ENCODE measurements at places on chromosomes 2 and 18. TPM values are rescaled to one million over a fixed set of nuclear protein-coding genes. Genes with fewer than 3 reads are reported as not detected.

The HAT1 gene
- 58.7 TPM for total RNA-seq

DNA sequence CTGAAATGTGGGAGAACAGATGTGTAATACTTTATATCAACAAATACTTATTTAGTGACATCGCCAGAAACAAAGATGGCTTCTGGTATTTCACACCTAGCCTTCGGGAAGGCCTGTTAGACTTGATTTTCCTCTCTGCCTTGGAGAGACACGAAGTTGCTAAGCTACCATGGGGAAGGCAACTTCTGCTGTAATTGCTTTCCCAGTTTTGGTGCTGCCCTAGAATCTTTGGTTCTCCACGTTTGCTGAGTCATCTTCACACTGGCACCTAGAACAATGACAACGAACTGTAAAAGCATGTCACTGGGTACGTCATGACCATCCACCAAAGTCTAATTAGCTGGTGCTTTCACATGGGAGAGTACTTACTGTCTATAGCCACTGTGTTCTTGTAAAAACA lies 58.7 kb upstream of the ACTR3 start:
- H3K4me3 ChIP-seq, result no peak overlapping the region
- H3K4me1 ChIP-seq, result peaks cover 9% of the 10 kb centered on the region

GRCh38 chr2:128573116-128573515 lies 254.4 kb upstream of the HS6ST1 start:
- H3K4me3 ChIP-seq, result no peak overlapping the region
- no peak for DNase-seq
- H3K27ac ChIP-seq, result no peak overlapping the region
- H3K36me3 ChIP-seq, result no peaks in the 10 kb centered on the region

The FOXD4L1 gene
- total RNA-seq, result 0.33 TPM

- no peak overlapping the region for H3K27ac ChIP-seq
- no peaks in the 10 kb centered on the region for H3K4me1 ChIP-seq
- no peak for DNase-seq
- H3K36me3 ChIP-seq, result no peaks in the 10 kb centered on the region
- H3K27me3 ChIP-seq, result no peaks in the 10 kb centered on the region
- no peak overlapping the region for H3K4me3 ChIP-seq
Observed at GRCh38 chr2:190181123-190181669, 118.7 kb upstream of the MSTN start.

GRCh38 chr2:142756430-142756829 lies 121.0 kb upstream of the KYNU start:
- H3K36me3 ChIP-seq, result no peaks in the 10 kb centered on the region
- peak overlapping the region; percentile 48 for H3K27ac ChIP-seq
- H3K27me3 ChIP-seq, result no peaks in the 10 kb centered on the region
- DNase-seq, result peak; percentile 72
- no peak overlapping the region for H3K4me3 ChIP-seq

The ITPRIPL1 gene
- total RNA-seq, result not detected

DNA sequence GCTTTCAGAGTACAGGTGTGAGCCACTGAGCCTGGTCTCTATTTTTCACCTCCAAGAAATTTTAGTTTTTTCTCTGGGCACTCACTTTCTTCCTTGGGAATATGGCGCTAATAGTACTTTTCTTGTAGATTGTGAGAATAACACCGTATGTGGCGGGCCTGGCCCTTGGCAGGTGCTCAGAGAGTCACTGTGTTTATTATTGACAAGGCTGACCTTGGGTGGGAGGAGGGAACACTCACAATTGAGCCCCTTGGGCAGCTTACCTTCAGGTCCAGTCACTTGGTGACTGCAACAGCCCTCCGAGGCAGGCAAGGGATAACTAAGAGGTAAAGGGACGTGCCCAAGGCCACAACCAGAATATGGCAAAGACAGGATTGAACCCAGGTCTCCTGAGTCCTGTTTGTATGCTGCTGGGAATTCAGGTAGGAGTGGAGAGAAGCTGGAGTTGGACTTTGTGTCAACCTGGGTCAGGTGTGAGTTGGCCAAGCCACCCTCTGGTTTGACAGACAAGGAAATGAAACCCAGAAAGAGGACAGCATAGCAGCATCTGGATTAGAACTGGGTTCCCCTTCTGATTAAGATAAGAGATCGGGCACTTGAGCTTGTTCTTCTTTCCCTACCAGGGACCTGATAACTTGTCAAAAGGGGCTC lies 2.8 kb upstream of the STK25 start:
- no peaks in the 10 kb centered on the region for H3K27me3 ChIP-seq
- no peak for DNase-seq
- H3K36me3 ChIP-seq, result no peaks in the 10 kb centered on the region

DNA sequence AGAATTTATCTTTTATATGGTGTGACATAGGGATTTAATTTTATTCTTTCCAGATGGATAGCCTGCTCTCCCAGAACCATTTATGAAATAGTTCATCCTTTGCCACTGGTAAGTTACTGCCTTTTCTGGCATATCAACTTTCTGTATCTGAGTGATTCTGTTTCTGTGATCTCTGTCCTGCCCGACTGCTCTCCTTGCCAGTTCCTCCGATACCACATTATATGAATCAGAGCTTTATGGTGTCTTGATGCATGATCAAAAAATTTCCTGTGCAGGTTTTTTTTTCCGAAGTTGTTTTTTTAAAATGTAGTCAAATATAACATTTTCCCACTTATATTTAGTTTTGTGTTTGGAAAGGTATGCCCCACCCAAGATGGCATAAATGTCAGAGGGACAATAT lies 242.5 kb downstream of the CYP26B1 start:
- H3K36me3 ChIP-seq, result peaks cover 4% of the 10 kb centered on the region
- H3K4me3 ChIP-seq, result no peak overlapping the region
- DNase-seq, result peak; percentile 61
- H3K27ac ChIP-seq, result peak overlapping the region; percentile 15
- peaks cover 34% of the 10 kb centered on the region for H3K4me1 ChIP-seq

The C2orf80 gene
- total RNA-seq, result not detected

DNA sequence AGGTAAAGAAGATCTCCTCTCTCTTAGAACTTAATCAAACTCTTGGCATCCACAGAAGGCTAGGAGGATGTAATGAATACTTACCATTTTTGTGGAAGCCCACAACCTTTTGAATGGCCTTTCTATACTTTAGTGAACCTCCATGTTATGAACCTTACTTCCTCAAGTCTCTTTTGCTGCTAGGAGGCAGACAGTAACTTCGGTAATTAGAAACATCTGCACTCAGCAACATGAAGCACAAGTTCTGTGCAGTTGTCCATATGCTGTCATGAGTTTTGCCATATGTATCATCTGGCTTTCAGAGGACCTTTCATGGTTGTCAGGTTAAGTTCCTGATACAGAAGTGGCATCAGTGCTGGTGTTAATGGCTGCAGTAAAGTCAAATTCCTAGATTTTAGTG lies 50.4 kb downstream of the PDK1 start:
- H3K36me3 ChIP-seq, result peaks cover 44% of the 10 kb centered on the region
- H3K27ac ChIP-seq, result no peak overlapping the region
- no peak for DNase-seq
- no peak overlapping the region for H3K4me3 ChIP-seq
- no peaks in the 10 kb centered on the region for H3K27me3 ChIP-seq

The SERPINB4 gene
- 0.40 TPM for total RNA-seq

The SF3B6 gene
- total RNA-seq, result 139 TPM

- no peak overlapping the region for H3K4me3 ChIP-seq
- peaks cover 7% of the 10 kb centered on the region for H3K4me1 ChIP-seq
- no peaks in the 10 kb centered on the region for H3K27me3 ChIP-seq
- H3K36me3 ChIP-seq, result no peaks in the 10 kb centered on the region
- peak; percentile 16 for DNase-seq
- H3K27ac ChIP-seq, result no peak overlapping the region
Observed at GRCh38 chr2:51866361-51866760, 834.4 kb upstream of the NRXN1 start.

DNA sequence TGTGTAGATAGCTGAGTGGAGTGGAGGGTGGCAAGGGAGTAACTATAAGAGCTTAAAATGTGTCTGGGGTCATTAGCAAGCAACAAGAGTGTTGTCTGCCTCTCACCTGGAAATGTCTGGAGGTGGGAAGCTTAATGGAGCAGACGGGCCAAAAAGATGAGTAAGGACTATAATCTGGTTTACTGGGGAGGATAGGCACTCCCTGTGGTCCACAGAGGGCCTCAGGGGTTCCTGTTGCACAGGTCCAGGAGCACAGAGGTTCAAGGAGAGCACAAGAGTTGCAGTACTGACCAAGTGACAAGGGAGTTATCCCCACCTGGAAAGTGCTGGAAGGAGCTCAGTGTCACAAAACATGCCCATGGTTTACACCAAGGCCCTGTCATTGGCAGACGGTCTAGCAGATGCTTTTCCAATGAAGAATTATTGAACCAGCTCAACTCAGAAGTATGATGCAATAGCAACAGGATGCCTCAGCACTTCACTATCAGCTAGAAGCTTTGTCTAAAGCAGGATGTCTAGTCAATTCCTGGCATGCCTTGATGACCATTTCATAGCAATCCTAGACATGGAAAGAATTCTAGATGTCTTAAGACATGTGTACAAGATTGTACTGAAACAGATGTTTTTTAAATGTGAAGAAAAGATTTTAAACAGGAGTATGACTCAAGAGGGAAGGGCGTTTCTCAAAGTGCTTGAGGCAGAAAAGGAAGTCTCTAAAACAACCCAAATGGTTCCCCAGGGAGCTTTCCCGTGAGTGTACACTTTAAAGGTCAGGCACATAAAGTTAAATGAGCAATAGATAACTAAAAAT lies 62.9 kb upstream of the SERPINE2 start:
- H3K27me3 ChIP-seq, result no peaks in the 10 kb centered on the region
- peak overlapping the region; percentile 39 for H3K27ac ChIP-seq
- H3K36me3 ChIP-seq, result no peaks in the 10 kb centered on the region
- no peak overlapping the region for H3K4me3 ChIP-seq
- peaks cover 12% of the 10 kb centered on the region for H3K4me1 ChIP-seq

GRCh38 chr2:19810148-19810547 lies 91.6 kb downstream of the TTC32 start:
- H3K4me1 ChIP-seq, result no peaks in the 10 kb centered on the region
- H3K4me3 ChIP-seq, result no peak overlapping the region
- no peak overlapping the region for H3K27ac ChIP-seq
- H3K36me3 ChIP-seq, result no peaks in the 10 kb centered on the region

DNA sequence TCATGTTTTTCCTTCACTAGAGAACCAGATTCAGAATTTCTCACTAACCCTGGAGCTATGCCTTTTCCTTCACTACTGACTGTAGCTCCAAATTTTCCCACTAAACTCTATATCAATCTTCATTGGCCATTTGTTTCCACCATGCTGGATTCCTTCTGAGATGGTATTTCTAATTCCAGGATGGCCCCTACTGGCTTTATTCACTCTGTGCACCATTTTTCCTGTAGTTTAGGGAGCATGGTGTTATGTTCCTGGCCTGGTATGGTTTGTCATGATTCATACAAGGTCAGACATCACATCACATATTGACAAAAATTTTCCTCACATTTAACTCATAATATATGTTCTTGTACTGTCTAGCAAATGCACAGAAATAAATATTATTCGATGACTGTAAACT lies 229.2 kb upstream of the TFPI start:
- no peaks in the 10 kb centered on the region for H3K27me3 ChIP-seq
- peak; percentile 13 for DNase-seq
- no peak overlapping the region for H3K4me3 ChIP-seq
- H3K4me1 ChIP-seq, result no peaks in the 10 kb centered on the region
- no peak overlapping the region for H3K27ac ChIP-seq
- no peaks in the 10 kb centered on the region for H3K36me3 ChIP-seq

The MDH1B gene
- total RNA-seq, result 0.23 TPM

DNA sequence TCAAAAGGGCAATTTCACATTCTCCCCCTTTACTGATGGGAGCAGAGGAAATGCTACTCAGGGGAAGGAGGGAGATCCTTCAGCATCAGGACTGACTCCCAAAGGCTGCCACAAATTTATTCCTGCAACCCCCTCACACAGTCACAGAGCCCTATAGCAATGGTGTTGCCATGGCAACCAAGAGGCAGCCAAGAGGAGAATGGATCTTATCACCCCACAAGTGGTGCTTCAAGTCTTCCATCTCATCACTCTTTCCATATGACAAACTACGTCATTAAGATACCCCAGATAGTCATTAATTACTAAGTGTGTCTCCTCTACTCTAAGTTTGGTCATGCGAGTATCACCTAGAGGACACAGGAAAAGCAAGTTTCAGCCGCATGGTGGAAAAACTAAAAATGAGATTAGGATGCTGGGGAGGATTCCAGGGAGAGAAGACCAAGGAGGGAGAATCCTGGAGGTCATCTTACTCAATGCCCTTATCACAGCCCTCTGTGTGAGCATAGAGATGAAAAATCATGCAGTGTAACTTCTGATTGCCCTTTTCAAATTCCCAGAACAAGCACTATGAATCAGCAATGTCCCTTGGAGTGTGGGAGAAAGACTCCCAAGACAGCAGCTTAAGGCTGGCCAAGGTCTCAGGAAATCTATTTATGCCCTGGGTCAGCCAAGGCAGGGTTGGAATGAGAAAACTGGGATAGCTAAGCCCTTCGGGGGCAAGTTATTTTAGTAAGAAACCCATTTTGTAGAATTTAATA lies 885.7 kb upstream of the KLHL29 start:
- no peaks in the 10 kb centered on the region for H3K4me1 ChIP-seq
- H3K27me3 ChIP-seq, result no peaks in the 10 kb centered on the region
- DNase-seq, result no peak
- H3K36me3 ChIP-seq, result no peaks in the 10 kb centered on the region

DNA sequence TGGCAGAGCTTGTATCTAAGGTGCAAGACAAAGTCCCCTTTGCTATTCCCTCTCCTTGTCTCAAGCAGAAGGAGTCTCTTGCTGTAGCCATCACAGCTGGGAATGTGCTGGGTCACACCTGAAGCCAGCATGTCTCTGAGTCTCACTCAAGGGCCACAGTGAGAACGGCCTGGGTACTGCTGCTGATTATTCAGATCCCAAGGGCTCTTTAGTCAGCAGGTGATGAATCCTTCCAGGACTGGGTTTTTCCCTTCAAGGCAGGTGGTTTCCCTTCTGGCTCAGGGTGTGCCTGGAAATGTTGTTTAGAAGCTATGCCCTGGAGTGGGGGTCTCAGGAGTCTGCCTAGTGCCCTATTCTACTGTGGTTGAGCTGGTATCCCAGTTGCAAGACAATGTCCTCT lies 356.3 kb downstream of the PARD3B start:
- H3K4me3 ChIP-seq, result no peak overlapping the region
- H3K27ac ChIP-seq, result no peak overlapping the region
- H3K27me3 ChIP-seq, result no peaks in the 10 kb centered on the region
- DNase-seq, result no peak
- no peaks in the 10 kb centered on the region for H3K36me3 ChIP-seq
